Cardiac septum (tissue), 1 donor: ENCODE measurements at places on chromosomes 11 and 22.
A peak's percentile ranks its signal among the peaks of the same experiment; 100 is the strongest.

GRCh38 chr11:72576661-72577060 lies 97.6 kb downstream of the PDE2A start:
- no peak for DNase-seq

GRCh38 chr11:118061586-118062125 lies 15.2 kb upstream of the TMPRSS4 start:
- peak; percentile 62 for DNase-seq

GRCh38 chr11:111683806-111684205 lies 81.6 kb downstream of the SIK2 start:
- DNase-seq, result no peak

GRCh38 chr22:46165977-46166376 lies 15.7 kb downstream of the PPARA start:
- DNase-seq, result no peak
